AG09309 (cell line): ENCODE measurements at places on chromosomes 4 and X.
A peak's percentile ranks its signal among the peaks of the same experiment; 100 is the strongest.

- DNase-seq: no peak
These were observed 48.1 kb upstream of the DHRSX start for GRCh38 chrX:2548711-2549423.

DNA sequence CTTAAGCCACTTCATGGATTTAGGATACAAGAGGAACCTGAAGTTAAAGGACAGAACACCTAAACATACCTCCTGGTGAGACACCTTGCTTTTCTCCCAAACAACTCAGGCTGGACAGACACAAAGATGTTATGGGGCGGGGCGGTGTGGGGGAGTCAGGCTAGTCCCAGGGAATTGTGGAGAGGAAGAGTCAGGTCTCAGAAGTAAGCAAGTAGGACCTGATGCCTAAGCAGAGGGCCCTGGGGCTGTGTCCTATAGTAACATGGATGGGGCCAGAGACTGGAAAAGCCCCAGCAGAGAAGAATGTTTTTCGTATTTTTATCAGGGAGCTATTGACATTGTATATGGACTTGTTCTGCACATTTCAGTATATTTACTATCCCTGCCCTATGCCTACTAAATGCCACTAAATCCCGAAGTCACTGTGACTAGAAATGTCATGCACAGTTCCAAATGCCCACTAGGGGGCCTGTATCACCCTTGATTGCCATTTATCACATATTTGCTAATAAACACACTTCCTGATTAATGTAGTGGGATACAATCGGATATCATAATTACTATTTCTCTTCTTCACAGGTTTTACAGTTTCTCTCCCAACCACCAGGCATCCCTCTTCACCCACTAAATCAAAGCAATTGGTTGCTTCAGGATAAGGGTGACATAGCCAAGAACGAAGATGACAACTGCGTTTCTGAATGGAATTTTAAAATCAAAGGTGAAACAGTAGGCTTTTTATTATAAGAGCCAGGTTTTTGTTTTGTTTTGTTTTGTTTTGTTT lies 23.8 kb upstream of the ARHGAP10 start:
- no peak for DNase-seq

DNA sequence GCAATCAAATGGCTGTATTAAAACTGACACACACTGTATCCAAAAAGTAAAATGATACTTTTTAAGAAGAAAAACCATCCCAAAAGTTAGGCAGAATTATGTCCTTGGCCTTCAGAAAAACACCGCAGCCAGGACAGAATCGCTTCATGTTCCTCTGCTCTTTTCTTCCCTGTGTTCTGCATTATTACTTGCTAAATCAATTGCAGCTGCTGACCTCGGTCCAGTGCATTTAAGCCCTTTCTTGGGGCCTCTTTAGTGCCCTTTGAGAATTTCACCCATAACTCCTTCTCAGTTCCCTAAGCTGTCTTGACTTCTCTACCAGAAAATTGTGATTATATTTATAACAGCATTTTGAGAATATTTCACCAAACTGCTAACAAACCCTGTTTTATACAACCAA lies 696.9 kb downstream of the PCDH7 start:
- DNase-seq: no peak

DNA sequence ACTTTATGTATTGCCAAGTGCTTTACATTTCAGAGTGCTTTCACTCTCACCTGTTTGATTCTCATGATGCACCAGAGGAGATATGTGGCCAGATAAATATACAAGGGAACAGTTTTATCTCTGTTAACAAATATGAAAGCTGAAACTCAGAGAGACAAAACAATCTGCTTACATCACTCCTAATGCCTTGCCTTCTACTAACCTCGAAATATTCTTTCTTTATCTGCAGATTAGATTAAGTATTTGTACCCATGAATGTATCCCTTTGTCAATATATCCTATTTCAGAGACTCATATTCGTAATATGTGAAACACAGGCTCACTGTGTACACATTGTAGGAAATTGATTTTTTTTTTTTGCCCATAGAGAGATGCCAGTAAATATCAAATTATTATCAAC lies 178.1 kb downstream of the NWD2 start:
- no peak for DNase-seq

DNA sequence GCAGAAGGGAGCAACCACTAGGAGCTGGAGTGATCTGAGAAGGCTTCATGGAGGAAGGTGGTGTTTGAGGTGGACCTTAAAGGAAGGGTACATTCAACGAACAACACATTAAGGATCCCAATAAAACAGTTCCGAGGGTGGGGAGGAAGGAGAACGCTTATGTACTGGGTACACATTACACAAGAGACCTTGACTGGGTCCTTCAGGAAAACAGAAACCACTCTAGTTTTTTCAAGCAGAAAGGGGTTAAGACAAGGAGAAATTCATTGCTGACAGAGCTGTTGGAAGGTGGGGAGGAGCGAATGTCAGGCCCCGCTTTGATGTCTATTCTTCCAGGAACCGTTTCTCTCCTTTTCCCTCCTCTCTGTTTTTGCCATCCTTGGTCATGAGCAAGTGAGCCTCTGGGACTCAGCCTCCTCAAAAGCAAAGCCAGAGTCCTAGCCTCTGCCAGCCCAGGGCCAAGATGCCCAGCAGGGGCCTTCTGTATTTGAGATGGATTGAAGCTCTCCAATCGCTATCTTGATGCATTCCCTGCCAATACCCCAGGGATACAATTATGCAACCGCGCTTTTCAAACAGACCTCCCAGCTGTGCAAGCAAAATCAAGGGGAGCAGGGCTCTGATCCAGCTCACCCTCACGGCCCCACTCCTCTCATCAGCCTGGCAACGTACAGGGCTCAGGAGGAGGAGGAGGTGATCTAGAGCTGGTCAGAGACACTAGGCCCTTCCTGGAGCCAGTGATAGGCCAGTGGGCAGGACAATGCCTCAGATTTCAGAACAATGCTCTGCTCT lies 48.4 kb downstream of the ZBTB49 start:
- no peak for DNase-seq

- DNase-seq: no peak
These were observed 3.1 kb downstream of the AMOT start for GRCh38 chrX:112837531-112837930.

DNA sequence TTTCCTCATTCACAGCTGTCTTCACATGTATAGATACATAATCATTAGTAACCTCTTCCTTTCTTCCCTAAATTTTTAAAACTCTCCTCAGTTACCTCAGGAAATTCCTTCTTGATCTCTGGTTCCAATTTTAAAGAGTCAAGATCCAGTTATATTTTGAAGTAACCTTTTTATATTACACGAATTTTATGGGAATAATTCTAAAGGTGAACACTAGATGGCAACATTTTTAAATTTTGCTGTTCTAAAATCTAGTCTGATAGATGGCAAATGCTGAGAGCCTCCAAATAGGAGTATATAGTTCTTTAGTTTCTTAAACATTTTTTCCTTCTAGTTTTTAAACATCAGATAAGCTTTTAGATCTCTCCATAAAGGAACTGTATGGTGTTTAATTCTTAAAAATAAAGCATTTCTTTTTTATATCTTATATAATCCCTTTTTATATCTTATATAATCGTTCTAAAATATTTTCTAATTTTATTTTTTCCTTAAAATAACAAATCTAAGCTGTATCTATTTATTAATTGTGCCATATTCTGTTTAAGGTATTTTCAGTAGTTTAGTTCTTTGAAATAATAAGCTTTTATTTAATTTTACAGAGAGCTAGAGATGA lies 37.9 kb upstream of the PAPSS1 start:
- DNase-seq: no peak

DNA sequence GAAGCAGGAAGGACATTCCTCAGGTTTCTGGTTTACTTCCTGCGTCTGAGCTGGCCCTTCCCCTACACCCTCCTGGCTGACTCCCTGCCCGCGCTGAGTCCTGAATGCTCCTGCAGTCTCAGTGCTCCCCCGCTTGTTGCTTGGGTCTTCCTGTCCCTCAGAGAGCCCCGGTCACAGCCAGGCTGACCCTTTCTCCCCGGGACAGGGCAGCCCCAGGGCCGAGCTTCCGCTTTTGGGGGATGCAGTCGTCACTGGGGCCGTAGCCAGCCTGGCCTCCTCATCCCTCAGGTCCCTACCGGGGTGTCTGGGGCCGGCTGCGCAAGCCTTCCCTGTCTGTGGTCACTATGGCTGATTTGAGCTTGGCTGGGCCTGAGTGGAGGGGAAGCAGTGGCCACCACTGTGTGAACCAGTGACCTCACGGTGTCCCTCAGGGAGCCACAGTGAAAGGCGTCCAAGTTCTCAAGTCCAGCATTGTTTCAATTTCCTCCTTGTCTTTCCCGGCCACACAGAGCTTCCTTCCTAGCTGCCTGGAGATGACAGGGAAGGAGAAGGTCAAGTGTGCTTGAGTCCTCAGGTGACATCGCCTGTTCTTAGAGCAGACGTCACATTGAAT lies 34.1 kb upstream of the ASMTL start:
- DNase-seq: no peak

DNA sequence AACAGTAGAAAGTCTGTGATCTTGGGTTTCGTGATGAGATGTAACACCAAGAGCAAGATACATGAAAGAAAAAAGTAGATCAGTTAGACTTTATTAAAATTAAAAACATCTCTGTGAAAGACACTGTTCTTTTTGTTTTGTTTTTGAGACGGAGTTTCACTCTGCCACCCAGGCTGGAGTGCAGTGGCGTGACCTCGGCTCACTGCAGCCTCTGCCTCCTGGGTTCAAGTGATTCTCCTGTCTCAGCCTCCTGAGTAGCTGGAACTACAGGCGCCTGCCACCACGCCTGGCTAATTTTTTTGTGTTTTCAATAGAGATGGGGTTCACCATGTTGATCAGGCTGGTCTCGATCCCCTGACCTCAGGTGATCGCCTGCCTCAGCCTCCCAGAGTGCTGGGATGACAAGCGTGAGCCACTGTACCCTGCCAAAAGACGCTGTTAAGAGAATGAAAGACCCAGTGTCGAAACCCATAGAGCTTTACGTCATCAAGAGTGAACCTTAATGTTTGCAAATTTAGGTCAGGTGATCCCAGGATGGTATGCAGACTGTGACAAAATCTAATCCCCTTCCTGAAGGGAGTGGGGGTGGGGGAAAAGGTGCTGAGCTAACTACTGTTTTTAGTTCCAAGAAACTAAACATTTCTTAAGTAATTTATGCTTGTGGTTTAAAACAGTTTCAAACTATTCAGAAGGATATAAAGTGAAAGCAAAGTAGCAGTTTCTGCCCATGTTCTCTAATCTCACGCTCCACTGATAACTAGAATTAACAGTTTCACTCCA lies 8.0 kb downstream of the OFD1 start:
- no peak for DNase-seq

- no peak for DNase-seq
These were observed 20.4 kb upstream of the SEPSECS start for GRCh38 chr4:25180524-25181131.

DNA sequence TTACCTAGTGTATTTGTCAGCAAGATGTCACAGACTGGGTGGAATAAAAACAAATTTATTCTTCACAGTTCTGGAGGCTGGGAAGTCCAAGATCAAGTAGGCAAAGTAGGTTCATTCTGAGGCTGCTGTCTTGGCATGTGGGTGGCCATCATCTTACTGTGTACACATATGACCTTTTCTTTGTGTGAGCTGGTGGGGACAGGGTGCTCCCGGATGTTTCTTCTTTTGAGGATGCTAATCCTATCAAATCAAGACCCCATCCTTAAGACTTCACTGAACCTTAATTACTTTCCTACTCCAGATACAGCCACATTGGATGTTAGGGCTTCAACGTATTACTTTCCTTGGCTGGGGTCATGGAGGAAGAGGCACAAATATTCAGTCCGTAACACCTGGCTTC lies 74.0 kb downstream of the TLL1 start:
- no peak for DNase-seq

GRCh38 chrX:39690541-39691415 lies 407.0 kb downstream of the BCOR start:
- no peak for DNase-seq

GRCh38 chr4:56764775-56765174 lies 56.7 kb downstream of the SPINK2 start:
- DNase-seq: no peak

- DNase-seq: peak; percentile 52
These were observed 24.8 kb downstream of the SMIM20 start for GRCh38 chr4:25938787-25939186.

DNA sequence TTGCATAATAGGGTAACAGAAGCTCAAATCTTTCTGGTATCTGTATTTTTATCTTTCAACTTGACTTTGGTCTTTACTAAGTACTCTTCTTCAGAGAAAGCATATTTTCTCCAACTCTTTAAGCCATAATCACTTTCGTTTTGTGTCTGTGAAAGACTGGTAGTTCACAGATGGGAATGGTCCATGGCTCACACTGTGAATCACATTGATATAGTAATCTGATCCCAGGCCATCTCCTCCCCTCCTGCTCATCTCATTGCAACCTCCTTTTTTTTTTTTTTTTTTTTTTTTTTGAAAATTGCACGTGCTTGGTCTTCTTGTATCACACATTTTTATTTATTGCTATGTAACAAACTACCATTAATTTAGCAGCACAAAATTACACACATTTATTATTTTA lies 694.5 kb upstream of the SLIT2 start:
- peak; percentile 5 for DNase-seq

DNA sequence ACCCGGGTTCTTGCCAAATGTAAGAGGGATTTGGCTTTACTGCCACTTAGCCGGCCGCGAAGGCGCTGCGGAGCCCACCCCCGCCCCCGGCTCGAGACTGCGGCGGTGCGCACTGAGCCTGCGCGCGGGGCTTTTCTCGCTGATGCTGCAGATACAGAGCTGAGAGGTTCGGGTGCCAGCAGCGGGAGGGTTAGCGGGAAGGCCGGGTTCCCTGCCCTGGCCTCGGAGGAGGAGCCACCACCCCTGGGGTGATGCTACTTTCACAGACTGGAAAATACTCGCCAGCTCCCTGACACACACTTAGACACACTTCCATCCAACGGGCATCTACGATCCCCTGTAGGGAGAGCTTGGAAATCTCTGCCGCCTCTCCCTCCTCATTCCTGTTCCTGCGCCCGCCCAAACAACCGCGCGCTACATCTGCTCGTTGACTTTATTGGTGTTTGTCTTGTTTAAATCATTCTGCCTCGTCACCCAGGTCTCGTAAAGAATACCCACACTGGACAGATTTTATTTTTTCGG lies 2.1 kb upstream of the PCDH7 start:
- DNase-seq: no peak

- DNase-seq: no peak
These were observed 548 bp downstream of the TMEM164 start for GRCh38 chrX:110003167-110004156.

DNA sequence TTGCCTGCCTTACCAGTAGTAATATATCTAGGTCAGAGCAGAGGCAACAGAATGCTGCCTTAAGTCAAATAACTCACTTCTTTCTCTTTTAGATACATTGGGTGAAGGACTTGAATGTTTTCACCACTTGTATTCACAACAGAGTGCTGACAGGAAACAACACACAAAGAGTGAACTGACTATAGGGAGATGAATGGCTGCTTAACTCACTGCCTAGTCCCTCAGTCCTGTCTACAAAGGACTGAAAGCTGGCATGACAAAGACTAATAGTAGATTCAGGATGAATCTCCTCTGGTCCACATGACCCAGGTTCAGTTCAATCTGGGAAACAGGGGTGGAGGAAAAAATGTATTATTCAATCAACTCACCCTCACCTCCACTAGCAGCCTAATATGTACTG lies 134.2 kb downstream of the GALNTL6 start:
- no peak for DNase-seq
